ENCODE measurements at places on chromosomes 16 and 17.

- DNase-seq, result peak; percentile 81
Measured at GRCh38 chr17:34990921-34991365, 10.6 kb downstream of the LIG3 start.

GRCh38 chr16:4510747-4511426 is 27.7 kb downstream of the CDIP1 start:
- DNase-seq, result no peak

- DNase-seq, result no peak
Measured at GRCh38 chr17:81442791-81443190, 47.5 kb downstream of the BAHCC1 start.

- DNase-seq, result no peak
Measured at GRCh38 chr17:50316016-50316587, 29.8 kb upstream of the XYLT2 start.

DNA sequence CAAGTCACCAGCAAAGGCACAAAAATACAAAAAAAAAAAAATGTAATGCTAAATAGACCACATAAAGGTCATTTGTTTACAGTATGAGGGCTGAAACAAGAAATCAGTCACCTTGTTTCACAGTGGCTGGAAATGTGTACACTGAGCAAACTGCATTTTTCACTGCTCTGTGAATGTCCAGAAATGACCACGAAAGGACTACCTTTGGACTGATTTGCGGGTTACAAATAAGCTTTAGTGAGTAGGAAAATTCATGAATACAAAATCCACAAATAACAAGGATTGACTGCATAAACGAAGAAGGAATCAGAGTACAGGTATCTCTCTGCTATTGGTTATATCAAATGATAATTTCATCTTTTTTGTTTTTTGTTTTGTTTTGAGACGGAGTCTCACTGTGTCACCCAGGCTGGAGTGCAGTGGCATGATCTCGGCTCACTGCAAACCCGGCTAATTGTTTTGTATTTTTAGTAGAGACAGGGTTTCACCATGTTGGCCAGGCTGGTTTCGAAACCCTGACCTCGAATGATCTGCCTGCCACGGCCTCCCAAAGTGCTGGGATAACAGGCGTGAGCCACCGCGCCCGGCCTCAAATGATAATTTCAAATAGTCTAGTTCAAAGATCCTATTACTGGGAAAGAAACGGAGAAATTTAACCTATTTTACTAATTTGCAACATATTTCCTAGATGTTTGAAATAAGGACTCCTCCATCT is 30.5 kb downstream of the CYTH1 start:
- DNase-seq, result no peak

DNA sequence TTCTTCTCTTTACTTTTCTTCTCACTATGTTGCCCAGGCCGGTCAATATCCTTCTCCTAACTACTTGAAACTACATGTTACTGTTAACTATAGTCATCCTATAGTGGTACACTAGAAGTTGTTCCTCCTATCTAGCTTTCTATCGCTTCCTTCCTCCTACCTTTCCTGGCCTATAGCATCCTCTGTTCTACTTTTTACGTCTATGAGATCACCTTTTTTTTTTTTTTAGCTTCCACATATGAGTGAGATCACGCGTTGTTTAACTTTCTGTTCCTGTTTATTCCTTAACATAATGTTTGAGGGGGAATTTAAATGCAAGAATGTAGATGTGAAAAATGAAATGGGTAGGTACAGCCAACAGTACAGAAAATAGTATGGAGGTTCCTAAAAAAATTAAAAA is 30.5 kb upstream of the YPEL2 start:
- no peak for DNase-seq

Data from prostate gland (tissue), 2 donors.